ENCODE measurements at places on chromosomes 7 and 10.
A peak's percentile ranks its signal among the peaks of the same experiment; 100 is the strongest.

DNA sequence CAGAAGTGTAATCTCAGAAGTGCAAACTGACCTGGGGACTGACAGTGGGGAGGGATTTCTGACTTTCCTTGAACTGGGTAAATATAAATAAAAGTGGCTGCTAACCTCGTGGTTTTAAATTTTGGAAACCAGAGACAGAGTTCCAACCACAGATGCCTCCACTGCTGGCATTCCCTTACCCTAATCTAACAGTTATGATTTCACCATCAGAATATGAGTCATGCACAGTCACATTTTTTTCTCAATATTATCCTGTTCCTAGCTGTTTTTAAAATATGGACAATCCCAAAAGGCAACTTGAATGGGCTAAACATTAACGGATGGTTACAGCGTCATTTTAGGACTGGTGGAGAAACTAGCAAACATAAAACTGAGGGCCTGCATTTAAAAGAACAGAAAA lies 264.3 kb upstream of the INHBA start:
- no peak for DNase-seq

DNA sequence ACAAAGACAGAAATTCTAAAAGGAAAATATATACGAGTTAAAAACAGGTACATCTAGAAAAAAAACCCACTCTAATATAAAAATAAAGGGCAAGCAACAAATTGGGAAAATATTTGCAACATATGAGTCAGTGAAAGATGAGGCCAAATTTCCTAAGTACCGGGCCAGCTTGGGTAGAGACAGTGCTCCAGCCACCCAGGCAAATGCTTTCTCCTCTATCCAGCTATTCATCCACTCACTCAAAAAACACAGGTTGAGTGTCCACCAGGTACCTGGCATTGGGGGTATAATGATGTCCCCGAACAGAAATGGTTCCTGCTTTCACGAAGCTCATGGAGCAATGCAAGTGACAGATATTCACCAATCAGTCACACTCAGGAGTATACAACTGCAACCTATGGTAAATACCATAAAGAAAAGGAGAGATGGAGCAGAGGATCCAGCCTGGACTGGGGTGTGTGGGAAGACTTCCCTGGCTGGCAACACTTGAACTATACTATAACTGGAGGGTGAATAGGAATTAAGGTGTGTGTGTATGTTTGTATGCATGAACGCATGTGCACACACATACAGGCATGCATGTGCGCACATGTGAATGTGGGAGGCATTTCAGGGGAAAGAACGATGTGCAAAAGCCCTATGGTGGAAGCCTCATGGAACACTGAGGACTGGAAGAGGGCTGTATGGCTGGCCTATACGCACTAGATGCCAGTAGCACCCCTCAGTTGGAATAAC lies 2.3 kb downstream of the ARHGAP22 start:
- no peak for DNase-seq

- no peak for DNase-seq
These were observed 9.8 kb upstream of the AGK start for GRCh38 chr7:141541375-141541774.

DNA sequence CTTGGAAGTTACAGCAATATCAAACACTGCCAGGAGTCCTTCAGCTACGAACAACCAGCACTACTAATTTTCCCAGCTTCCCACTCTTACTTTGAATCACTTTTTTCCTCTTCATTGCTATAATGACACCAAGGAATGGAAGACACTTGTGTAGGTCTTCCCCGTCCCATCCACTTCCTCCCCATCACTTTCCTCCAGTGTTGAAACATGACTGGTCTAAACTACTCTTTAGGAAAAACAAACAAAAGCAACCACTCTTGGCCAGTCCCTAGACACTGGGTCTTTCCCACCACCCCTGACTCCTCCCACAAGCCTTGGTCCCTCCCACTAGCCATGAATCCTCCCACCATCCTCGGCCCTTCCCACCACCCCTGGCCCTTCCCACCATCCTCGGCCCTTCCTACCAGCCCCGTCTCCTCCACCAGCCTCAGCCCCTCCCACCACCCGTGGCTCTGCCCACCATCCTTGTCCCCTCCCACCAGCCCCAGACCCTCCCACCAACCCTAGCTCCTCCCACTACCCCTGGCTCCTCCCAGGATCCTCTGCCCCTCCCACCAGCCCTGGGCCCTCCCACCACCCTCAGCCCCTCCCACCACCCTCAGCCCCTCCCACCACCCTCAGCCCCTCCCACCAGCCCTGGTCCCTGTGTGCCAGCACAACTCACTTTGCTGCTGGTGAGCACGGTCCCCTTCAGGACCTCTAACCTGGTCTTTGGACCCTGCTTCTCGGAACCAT lies 68.5 kb downstream of the CXCL12 start:
- DNase-seq, result peak; percentile 9

DNA sequence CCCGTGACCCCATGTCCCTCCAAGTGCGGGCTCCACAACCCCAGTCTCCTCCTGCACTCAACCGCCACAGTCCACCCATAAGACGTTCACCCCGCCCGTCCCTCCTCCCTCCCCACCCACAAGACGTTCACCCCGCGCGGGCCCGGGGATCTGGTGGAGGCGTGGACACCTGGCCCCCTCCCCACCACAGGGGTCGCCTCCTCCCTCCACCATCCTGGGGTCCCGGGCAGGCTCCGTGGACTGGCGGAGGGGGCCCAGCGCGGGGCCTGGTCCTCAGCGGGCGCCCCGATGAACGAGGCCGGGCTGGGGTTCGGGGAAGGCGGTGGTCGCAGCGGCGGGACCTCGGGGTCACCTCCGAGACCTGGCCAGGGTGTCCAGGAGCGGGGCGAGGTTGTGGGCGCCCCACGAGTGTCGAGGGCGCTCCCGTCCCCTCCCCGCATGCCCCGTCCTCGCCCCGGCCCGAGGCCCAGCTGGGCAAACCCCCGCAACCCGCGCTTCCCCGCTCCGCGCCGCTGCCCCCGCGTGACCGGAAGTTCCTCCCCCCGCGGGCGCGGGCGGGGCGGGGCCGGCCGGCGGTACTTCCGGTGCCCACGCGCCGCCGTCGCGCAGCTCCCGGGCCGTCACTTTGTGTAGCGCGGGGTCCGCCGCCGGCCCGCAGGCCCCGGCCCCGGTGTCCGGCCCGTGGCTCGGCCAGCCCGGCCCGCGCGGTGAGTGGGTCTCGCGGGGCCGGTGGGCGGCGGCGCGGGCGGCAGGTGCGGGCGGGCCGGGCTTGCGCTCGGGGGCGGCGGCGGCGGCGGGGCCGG lies at the start of gene ZNF316:
Gene ZNF316, plus strand, starts transcription at position 578 of the 803 bp plus-strand sequence. CDS start 5,092 bp downstream, outside the sequence.
- no peak for DNase-seq

DNA sequence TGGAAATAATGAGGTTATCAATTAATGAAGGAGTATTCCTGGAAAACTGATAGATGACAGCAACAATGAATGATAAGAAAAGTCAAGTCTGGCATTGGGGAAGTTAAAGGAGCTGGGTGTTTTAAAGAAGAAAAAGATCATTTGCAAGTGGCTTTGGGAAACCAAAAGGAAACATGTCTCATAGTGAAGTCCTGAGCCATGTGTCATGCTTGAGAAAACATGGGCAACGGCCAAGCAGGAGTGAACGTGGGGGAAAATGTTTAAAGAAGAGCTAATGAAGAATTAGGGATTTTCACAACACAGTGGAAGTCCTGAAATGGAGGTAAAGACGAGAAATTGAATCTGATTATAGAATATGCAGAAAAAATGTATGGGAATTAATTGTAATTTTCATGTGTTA lies 1383.2 kb upstream of the CELF2 start:
- no peak for DNase-seq

DNA sequence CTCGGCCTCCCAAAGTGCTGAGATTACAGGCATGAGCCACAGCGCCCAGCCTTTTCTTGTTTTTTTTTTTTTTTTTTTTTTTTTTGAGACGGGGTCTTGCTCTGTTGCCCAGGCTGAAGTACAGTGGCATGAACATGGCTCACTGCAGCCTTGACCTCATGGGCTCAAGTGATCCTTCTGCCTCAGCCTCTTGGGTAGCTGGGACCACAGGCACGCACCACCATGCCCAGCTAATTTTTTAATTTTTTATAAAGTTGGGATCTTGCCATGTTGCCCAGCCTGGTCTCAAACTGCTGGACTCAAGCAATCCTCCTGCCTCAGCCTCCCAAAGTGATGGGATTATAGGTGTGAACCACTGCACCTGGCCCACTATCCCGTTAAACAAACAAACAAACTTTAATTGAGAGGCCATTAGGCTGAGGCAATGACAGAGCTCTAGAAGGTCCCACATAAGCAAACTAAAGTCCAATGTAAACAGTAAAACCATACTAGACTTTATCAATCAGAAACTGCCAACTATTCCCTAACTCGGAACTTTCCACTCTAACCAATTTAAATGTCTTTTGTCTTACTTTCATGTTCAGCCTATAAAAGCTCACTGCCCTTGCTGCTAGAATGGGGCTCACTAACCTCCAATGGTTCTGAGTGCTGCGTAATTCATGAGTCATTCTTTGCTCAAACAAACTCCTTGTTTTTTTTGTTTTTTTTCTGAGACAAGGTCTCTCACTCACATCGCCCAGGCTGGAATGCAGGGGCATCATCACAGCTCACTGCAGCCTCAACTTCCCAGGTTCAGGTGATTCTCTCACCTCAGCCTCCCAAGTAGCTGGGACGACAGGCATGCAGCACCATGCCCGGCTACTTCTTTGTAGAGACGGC lies 1.9 kb downstream of the DHX32 start:
- no peak for DNase-seq

DNA sequence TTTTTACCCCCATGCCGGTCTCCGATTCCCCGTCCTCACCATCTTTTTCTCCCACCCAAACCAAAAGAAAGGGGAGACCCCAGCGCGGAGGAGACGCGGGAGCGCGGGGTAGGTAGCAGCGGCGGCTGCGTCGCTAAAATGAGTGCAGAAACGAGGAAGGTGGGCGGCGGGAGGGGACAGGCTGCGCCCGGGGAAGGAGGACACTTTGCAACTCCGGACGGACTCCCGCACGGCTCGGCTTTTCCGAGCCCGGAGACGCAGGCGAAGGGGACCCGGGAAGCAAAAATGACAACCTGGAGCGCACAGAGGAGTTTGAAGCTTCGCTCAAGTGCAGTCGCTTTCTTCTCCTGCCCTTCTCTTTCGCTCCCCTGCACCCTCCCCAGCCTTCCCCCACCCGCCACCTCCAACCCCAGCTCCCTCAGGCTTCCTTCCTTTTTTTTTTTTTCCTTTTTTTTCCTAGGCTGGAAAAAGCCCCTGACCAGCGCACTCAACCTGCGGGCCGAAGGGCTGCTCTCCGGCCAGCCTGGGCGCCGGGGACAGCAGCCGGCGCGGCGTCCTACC lies 453 bp downstream of the SFMBT2 start:
- peak; percentile 29 for DNase-seq

- DNase-seq, result no peak
These were observed 30.4 kb downstream of the FOXK1 start for GRCh38 chr7:4712281-4713182.

- DNase-seq, result no peak
These were observed 1024.8 kb upstream of the AUTS2 start for GRCh38 chr7:68573271-68574005.

DNA sequence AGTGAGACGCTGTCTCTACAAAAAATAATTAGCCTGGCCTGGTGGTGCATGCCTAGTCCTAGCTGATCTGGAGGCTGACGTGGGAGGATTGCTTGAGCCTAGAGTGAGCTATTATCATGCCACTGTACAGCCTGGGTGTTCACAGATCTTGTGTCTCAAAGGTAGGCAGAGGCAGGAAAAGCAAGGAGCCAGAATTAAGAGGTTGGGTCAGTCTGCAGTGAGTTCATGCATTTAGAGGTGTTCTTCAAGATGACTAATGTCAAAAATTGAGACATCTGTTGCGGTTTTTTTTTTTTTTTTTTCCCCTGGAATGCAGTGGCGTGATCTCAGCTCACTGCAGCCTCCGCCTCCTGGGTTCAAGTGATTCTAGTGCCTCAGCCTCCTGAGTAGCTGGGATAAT lies 5.4 kb downstream of the PPIA start:
- DNase-seq, result no peak

GRCh38 chr7:110898516-110898915 lies 192.4 kb upstream of the LRRN3 start:
- DNase-seq, result no peak

GRCh38 chr10:47335906-47336305 lies 12.3 kb upstream of the RBP3 start:
- no peak for DNase-seq

GRCh38 chr10:104052431-104052830 lies 33.2 kb downstream of the COL17A1 start:
- DNase-seq, result no peak

DNA sequence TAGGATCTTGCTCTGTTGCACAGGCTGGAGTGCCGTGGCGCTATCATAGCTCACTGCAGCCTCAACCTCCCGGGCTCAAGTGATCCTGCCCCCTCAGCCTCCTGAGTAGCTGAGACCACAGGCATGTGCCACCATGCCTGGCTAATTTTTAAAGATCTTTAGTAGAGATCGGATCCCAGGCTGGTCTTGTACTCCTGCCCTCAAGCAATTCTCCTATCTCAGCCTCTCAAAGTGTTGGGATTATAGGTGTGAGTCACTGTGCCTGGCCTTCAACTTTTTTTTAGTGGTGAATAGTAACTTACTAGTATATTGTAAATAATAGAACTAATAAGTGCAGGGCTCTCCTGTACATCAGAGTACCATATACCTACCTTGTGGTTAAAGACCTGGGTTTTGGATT lies 52.1 kb upstream of the LMTK2 start:
- no peak for DNase-seq

GRCh38 chr10:14478604-14479003 lies 147.9 kb upstream of the FRMD4A start:
- no peak for DNase-seq

GRCh38 chr7:119640861-119641260 lies 632.1 kb upstream of the KCND2 start:
- no peak for DNase-seq

GRCh38 chr7:98398567-98399372 lies 2.1 kb downstream of the BAIAP2L1 start:
- no peak for DNase-seq

GRCh38 chr10:127908106-127908958 lies 1.4 kb downstream of the PTPRE start:
- DNase-seq, result no peak

Measured in hematopoietic multipotent progenitor cell (in vitro differentiated cells).